Breast epithelium (tissue), 4 donors: ENCODE measurements at places on chromosomes 3 and 15. TPM values are rescaled to one million over a fixed set of nuclear protein-coding genes. Genes with fewer than 3 reads are reported as not detected.

- no peak for DNase-seq
Observed at GRCh38 chr3:112508261-112508660, 9.0 kb upstream of the BTLA start.

DNA sequence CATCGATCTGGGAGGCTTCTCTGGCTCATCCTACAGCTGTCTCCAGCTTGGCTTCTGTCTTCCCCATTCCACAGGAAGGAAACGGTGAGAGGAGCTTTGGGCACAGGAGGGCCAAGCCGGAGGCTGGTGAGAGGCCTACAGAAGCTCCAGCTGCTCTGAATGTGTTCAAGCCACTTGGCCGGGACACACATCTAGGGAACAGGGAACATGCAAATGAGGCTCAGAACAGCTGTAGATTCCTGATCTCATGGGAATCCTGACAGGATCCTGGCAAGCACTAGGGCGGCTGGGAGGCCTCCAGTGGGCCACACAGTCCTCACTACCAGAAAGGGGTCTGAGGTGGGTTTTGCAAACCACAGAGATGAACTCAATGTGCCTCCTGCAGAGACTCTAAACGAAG lies 13.7 kb downstream of the SEMA5B start:
- DNase-seq: no peak

DNA sequence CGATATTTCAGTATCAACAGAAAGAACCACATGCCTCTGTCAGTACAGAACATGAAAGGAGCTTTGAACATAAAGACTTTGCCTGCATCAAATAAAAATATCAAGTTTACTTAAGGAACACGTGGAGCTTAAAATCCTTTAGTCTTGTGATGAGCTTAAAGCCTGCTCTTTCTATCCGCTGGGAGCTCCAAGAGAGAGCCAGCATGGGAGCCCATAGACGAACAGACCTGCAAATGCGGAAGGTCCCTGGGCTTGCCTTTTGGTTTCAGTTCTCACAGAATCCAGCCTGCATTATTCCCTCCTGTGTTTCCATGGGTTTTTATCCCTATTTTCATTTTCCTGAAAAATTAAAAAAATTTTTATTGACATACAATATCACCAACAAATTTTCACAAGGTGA lies 530.6 kb upstream of the RGMA start:
- DNase-seq: no peak

DNA sequence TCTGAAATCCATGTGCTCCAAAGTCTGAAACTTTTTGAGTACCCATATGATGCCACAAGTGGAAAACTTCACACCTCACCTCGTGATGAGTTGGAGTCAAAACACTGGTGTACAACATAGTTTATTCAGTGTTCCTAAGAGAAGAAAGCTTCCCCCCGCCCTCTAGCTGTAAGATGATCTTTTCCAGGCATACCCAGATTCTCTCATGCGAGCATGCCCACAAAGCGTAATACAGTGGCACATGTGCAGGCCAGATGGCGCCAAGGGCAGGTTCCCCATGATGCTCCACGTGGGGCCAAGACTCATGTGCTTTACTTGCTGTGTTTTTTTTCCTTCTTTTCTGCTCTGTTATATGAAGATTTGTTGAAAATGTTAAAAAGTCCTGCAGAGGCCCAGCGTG lies 104.9 kb upstream of the LRRFIP2 start:
- no peak for DNase-seq

GRCh38 chr3:123085932-123086627 lies 19.3 kb downstream of the PDIA5 start:
- DNase-seq: no peak

GRCh38 chr3:58824285-58824684 lies 157.7 kb upstream of the FAM3D start:
- no peak for DNase-seq

GRCh38 chr15:44910981-44911625 lies 45.4 kb upstream of the TERB2 start:
- DNase-seq: no peak

DNA sequence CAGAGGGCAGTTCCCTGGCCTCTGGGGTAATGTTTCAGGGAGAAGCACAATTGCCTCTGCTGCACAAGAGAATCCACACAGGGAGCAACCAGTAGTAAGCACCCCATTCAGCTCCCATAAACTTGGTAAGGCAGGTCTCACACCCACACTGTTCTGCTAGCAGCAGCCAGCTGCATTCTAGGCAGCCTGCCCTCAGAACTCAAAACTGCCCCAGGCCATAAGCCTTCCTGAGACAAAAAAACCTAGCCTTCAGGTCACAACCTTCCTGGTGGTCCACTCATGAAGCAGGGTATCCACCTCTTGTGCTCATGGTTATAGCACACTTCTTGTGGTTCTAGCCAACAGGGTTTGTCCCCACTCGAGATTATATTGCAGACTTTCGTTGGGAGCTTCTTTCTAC lies 33.7 kb upstream of the ABI3BP start:
- DNase-seq: no peak

DNA sequence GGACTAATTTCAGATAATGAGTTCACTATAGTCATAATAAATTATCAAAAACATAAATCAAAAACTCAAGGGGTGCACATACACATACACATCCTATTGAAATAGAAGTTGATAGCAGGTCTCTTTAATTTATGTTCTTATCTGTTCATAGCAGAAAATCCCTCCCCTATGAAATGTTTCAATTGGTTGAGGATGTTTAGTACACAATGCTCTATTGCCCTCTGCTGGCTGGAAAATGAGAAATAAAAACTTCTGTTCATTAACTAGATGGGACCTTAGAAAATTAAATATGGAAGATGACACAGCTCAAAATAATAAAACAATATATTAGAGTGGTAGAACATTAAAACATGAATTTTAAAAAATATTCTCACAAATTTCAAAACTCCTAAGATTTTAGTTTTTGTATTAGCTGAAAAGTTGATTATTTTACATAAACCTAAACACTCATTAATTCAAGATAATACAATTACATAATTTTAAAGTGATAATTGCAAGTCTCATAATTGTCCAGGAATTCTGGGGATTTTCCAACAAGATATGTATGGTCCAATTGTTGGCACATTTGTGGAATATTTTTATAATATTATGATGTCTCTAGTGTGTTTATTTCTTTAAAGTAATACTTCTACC lies 735.0 kb downstream of the ROBO1 start:
- no peak for DNase-seq

DNA sequence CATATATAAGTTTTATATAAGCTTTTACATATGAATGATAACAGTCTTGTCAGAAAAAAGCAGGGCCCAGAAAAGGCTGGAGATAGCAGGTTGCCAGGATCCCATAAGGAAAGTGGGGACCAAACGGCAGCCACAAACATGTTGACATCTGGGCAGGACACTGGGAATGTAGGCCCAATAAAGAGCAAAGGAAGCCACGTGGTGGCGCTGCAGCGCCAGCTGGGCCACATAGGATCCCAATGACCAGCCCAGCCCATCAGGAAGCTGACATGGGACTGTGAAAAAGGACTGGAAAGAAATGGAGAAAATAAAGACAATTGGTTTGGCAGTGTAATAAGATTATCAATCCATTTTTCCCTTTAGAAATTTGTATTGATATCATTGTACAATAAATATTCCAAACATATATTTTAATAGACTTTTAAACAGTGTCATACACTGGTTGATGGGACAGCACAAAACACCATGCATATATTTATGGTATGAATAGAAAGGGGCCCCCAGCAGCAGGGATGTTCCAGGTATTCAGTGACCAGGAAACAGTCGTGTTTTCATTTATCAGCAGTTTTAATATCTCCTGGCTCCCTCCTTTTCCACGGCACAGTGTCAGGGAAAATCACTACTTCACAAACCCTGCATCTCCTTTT lies 89.0 kb upstream of the STRIT1 start:
- peak; percentile 26 for DNase-seq

- DNase-seq: no peak
Observed at GRCh38 chr15:45435124-45435903, 57.0 kb upstream of the GATM start.

- DNase-seq: no peak
Observed at GRCh38 chr3:8655387-8655835, 10.8 kb upstream of the SSUH2 start.

GRCh38 chr3:156218353-156218744 lies 98.0 kb downstream of the KCNAB1 start:
- no peak for DNase-seq

DNA sequence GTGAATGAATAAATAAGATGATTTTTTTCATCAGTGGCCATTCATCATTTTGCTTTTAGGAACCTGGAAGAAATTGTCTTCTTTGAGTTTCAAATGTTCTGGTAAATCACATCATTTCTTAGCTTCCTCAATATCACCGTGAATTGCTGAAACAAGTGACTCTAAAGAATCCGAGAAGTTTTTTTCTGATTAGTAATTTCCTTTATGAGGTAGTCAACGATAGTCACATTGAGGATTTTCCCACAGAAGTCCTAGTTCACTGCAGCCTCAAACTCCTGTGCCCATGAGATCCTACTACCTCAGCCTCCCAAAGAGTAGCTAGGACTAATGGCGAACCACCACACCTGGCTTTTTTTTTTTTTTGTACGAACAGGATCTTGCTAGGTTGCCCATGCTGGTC lies 3.6 kb upstream of the TMPRSS7 start:
- DNase-seq: no peak

GRCh38 chr15:38642689-38643270 lies 78.2 kb upstream of the RASGRP1 start:
- no peak for DNase-seq

DNA sequence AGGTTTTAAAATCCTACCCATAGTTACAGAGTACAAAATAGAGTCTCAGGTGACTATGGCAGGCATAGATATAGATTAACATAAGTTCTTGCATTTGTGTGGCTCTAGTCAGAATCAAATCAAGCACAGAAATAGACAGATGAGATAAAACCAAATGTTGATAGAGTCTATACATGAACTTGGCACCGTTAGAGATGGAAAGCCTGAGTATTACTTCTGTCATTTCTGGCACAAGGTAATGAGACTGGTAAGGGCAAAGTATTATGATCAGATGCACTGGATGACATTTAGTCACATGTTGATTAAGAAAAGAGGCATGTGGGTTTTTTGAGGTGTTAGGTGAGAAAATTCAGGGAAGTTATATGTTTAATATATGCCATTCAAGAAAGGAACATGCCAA lies 219.7 kb downstream of the MBNL1 start:
- DNase-seq: no peak

GRCh38 chr15:63043335-63044076 lies 959 bp downstream of the TPM1 start:
- DNase-seq: no peak

- DNase-seq: no peak
Observed at GRCh38 chr3:72408983-72409779, 439.1 kb downstream of the SHQ1 start.

GRCh38 chr3:117263270-117263669 lies 553.7 kb downstream of the TUSC7 start:
- DNase-seq: no peak

GRCh38 chr3:71421475-71421819 lies 162.1 kb downstream of the FOXP1 start:
- no peak for DNase-seq

DNA sequence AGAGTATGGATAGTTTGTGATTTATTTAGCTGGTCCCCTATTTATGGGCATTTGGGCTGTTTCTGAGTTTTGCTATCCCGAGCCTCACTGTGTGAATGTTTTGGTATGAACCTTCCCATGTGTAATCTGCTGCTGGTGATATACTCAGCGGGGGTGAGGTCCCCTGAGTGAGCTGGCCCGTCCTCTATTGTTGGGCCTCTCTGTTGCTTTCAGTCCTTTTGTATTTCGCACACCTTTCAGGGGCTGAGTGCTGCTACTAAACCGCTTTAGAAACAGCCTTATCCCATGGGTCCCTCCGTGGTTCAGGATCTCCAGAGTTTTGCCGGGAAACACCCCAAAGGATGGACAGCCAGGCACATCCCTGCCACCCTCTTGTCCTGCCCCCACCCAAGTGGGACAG lies 94.5 kb downstream of the WNT7A start:
- no peak for DNase-seq

GRCh38 chr3:101643861-101644613 lies 32.9 kb downstream of the ZBTB11 start:
- DNase-seq: no peak

DNA sequence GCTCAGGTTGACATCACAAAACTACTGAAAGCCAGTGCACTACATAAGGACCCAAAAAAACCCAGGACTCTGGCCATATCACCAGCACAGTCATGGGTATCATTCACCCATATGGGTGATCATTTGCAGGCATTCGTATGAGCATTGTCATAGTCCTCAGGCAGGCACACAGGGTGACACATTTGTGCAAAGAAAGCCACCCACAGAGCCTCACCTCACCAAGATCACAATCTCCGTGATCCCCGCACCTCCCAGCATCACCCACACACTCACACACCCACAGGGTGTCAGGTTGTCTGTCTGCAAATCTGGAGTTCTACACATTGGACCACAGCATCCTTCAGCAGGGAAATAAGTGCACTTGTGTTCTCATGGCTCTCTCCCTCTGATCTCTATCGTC lies 166.0 kb upstream of the LPP start:
- no peak for DNase-seq

GRCh38 chr3:105094588-105094987 lies 272.1 kb upstream of the ALCAM start:
- no peak for DNase-seq

- no peak for DNase-seq
Observed at GRCh38 chr3:125001557-125002413, 54.0 kb downstream of the HEG1 start.

DNA sequence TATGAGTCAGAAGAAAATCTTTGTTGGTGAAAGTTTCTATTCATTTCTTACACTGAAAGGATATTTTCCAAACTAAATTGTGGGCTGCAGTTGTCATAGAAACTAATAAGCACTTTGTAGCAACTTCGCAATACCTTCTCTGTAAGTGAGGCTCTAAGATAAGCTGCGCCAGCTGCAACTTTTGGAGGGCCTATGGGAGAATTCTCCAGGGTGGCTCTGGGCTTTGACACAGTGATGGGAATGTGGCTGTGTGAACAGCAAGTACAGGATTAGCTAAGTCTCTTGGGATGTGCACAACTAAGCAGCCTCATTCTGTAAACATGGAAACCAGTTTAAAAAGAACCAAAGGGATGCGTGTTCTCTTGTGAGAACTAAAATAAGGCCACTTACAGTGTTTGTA lies 124.6 kb upstream of the SGO1 start:
- DNase-seq: no peak

GRCh38 chr3:124811436-124811835 lies 75.7 kb downstream of the ITGB5 start:
- DNase-seq: no peak

The TUBGCP4 gene
- 19.7 TPM for total RNA-seq

The GREM1 gene
- 1.4 TPM for total RNA-seq

The RHOV gene
- not detected for total RNA-seq

The GOLGB1 gene
- 95.4 TPM for total RNA-seq

The CLDN16 gene
- not detected for total RNA-seq

The CFAP92 gene
- total RNA-seq: 1.4 TPM

The PTPN23 gene
- 14.3 TPM for total RNA-seq

The CHDH gene
- 27.9 TPM for total RNA-seq

The CERS3 gene
- under 0.01 TPM for total RNA-seq

The CYFIP1 gene
- 97.9 TPM for total RNA-seq

The TNNC1 gene
- not detected for total RNA-seq

The ZNF660 gene
- 3.1 TPM for total RNA-seq

The PPIB gene
- 239 TPM for total RNA-seq

The CHST2 gene
- 4.5 TPM for total RNA-seq

The TEX55 gene
- total RNA-seq: not detected

The DUOXA1 gene
- 1.0 TPM for total RNA-seq
